AML-193 (cell line): ENCODE measurements at places on chromosomes 2 and 18.

DNA sequence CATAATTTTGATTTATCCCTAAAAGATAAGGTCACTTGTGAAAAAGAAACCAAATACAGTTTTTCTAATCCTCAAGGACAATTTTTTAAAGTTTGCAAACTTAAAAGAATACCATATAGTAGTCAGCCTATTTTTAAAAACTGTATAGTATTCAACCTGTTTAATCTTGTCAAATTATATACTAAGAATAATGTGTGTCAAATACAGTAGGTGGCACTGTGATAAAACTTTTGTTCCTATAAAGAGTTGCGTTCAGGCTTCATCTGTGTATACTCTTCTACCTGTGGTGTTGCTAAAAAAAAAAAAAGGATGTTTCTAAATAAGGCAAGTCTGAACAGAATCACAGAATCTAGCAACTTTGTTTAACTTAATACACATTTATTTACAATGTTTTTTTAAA, 68.6 kb downstream of the CCDC138 start:
- DNase-seq = peak; percentile 4

- no peak for DNase-seq
These were observed 1389.7 kb downstream of the DSC3 start for GRCh38 chr18:29652797-29653196.

- DNase-seq = no peak
These were observed 1992.5 kb upstream of the PIK3C3 start for GRCh38 chr18:39962546-39962945.

DNA sequence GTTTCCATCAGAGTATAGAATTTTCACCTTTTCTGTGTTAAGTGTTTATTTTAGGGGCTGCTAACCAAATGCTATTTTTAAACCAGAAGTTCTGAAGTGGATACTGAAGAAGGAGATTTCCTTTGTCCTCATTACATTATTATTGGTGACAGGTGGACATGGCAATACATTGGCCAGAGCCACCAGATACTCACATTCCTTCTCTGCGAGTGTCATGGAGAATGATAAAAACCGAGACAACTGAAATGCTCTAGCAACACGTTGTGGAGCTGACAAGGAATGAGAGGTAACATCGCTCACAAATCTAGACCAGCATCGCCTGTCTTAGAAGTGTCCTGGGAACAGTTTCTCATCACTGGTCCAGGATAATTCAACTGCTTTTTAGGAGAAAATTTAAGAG, 241.2 kb downstream of the IRS1 start:
- DNase-seq = no peak

- DNase-seq = no peak
These were observed 3.1 kb upstream of the DSC3 start for GRCh38 chr18:31045599-31045998.

GRCh38 chr2:67651565-67651964, 254.4 kb downstream of the ETAA1 start:
- no peak for DNase-seq

DNA sequence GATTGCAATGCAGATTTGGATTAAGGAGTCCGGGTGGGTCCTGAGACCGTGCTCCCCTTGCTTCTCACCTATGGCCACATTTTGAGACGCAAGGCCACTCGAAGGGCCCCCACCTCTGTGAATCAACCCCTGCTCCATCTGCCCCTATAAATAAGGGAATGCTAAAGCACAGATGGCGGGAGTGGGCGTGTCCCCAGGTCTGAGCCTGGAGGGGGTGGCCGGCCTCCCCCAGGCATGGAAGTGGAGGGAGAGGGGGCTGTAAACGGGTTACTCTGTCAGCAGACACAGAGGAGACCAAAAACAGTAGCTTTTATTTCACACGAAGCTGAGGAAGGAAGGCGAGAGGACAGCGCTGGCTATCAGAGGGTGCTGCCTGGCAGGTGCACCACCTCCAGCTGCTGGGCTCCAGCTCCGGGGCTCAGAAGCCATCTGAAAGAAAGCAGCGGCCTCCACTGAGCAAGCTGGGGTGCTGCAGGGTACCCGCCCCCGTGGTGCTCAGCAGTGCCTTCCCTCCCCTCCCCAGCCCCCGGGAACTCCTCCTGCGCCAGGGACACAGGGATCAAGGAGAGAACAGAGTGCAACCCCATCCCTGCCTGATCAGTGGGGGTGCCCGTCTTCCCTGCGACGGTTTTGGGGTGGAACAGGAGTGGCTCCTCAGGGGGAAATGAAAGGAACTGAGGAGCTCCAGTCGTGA, 56.7 kb upstream of the RAB6C start:
- no peak for DNase-seq

- peak; percentile 16 for DNase-seq
These were observed 311.4 kb downstream of the LRRTM1 start for GRCh38 chr2:79993144-79993543.

- DNase-seq = no peak
These were observed 59.7 kb upstream of the MEX3C start for GRCh38 chr18:51257150-51257549.

DNA sequence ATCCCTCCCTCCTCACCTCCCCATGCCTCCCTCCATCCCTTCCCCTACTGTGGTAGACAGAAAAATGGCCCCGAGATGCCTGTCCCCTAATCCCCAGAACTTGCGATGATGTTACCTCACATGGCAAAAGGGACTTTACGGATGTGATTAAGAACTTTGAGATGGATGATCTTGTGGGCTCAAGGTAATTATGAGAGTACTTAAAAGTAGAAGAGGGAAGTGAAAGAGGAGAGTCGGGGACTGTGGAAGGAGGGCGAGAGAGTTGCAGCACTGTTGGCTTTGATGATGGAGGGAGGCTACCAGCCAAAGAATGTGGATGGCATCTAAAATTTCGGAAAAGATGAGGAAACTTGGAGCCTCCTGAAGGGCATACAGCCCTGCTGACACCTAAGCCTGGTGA, 66.5 kb downstream of the AGAP1 start:
- no peak for DNase-seq

DNA sequence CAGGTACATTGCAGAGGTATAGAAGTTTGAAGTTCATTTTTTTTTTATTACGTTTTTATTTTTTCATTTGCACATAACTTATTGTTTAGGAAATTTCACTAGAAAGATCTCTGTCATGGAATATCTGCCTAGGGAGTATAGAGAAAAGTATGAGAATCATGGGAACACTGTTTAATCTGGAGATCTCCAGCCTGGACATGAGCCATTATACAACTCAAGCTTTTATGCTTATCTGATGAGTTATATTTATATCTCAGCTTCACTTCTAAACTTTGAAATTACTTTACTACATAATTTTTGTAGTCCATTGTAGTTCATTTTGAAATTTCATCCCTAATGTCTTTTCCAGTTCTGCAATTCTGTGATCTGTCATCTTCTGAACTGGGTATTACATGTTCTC, 515.6 kb downstream of the ERBB4 start:
- DNase-seq = no peak

DNA sequence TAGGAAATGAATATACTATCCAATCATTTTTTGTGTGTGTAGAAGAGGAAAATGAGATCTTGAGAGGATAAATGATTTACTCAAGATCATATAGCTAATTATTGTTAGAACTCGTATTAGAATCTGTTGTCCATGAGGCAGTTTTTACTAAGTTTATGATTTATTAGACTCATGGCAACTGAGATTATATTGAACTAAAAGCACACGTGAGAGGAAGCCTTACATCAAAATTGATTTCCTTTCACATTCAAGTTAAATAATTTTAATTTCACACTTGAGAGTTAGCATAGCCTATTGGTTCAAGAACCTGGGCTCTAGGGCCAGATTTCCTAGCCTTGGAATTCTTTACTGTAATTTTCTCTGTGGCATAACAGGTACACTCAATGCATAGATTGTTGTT, 552.3 kb downstream of the ERBB4 start:
- DNase-seq = no peak

GRCh38 chr2:16568998-16569784, 96.4 kb downstream of the CYRIA start:
- DNase-seq = no peak

DNA sequence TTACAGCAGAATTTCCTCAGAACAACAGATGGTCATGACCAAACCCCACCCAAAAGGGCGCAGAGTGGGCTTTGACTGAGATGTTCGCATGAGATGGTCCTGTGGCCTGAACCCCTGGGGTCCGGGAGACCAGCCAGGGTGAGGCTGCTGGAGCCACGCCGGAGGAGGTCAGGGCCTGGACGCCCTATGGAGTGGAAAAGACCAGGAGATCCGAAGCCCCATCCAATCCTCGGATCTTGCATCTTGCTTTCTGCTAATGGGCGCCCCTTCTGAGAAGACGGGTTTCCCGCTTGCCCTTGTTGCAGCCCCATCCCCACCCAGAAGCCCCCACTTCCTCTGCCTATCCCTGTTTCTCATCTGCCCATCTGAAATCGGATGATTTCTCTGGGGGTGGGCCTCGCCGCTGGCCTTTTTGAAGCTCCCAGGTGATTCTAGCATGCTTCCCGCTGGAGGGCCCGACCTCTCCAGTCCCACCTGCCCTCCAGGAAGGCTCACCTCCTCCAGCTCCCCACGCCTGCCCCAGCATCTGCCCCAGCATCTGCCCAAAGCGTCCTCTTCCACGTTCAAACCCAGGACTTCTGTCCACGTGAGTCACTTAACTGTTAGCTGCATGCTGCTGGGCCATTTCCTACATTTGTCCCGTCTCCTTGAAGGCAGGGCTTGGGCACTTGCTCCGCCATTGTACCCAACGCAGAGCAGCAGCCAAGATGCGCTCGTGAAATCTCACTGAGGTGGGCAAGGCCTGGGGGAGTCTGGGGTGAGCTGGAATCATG, 4.3 kb upstream of the CNDP1 start:
- DNase-seq = no peak

GRCh38 chr2:232884549-232885263, 14.6 kb downstream of the SNORC start:
- DNase-seq = no peak

- no peak for DNase-seq
These were observed 1.4 kb downstream of the LAMA1 start for GRCh38 chr18:7116001-7116730.

DNA sequence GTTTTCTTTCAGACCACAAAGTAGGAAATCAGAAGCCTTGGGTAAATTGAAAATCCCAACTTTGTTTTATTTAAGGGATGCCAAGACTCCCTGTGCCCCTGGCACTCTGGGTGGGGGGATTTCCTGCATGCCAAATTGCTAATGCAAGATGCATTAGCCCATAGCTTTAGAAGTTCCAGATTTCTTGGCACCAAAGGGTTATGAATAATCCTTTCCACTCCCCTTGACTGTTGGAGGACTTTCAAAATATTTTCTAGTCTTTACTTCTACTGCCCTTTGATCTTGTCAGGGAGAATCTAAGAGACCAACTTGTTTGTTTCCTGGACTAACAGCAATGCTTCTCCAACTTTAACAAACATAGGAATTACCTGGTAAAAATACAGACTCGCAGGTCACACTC, 81.8 kb upstream of the TGIF1 start:
- DNase-seq = no peak

- DNase-seq = no peak
These were observed 2.9 kb downstream of the CHRND start for GRCh38 chr2:232528746-232529460.

- no peak for DNase-seq
These were observed 6.8 kb downstream of the PPP1CB start for GRCh38 chr2:28758459-28758858.

GRCh38 chr2:43104106-43104505, 122.3 kb downstream of the ZFP36L2 start:
- DNase-seq = no peak

DNA sequence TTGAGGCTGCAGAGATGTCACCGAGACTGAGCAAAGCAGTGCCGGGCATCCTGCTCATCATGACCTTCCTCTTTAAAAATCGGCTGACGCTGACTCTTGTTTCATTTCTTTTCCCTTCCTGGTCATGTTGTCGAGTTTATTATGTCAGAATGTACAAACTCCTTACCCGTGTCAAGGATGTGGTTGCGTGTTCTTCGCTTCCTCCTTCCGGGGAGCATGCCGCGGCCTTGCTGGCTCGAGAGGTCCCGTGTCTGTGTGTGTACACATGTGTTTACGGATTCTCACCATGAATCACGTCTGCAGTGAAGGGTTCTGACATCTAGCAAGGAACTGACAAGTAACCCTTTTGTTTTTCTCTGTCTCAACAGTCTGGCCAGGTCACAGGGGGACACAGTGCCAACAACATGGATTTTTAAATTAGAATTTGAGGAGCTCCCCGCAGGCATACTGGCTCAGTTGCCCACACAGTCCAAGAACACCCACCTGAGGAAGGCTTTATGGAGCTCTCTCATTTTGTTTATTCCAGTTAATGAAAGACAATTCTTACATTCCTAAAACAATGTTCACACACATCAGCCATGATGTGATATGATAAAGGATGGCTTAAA, 60.2 kb downstream of the MYT1L start:
- DNase-seq = no peak

DNA sequence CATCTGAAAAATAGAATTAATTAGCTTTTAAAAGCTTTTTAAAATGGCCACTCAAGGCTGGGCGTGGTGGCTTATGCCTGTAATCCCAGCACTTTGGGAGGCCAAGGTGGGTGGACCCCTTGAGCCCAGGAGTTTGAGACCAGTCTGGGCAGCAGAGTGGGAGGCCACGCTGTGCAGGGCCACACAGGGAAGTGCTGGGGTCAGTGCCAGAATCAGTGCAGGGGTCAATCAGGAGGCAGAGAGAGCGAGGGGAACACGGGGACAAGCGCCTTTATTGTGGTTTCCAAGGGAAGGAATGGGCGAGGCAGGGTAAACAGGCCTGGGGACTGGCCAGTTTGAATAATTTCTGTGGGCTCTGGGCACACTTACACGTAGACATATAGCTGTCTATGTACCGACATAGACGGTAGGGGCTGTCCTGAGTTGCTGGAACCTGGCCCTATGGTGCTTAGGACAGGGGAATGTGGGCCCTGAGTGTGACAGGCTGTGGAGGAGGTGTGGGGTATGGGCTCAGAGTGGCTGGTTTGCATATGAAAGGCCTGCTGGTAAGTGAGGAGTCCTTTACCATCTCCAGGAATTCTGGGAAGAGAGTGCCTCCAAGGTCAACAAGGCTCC, 42.9 kb downstream of the DYSF start:
- DNase-seq = no peak

DNA sequence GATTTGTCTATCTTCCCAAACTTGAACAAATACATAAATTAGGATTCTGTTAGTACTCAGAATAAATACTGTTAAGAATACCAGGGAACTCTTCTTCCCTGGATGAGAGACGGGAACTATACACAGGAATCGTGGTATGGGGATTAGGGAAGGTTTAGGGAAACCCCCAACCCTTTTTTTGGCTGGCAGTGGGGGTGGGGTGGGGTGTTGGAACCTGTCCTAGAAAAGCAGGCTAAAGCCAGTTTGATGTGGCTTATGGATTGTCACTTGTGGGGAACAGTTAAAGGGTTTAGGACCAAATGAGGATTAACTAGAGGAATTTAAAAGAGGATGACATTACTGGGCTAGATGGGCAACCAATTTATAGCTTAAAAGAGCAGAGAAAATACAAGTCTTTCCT, 1.8 kb downstream of the SLC4A10 start:
- DNase-seq = no peak

DNA sequence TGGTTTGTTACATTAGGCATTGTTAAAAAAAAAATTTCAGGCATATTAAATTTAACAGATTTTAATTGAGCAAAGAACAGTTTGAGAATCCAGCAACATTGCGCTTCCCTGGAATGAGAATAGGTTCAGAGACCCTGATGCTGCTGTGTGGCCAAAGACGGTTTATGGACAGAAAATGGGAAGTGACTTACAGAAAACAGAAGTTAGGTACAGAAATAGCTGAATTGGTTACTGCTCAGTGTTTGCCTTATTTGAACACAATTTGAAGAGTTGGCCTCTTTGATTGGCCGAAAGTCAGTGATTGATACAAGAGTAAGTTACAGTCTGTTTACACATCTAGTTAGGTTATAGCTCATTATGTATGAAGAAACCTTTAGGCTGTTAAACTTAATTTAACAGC, 6.0 kb upstream of the NEDD4L start:
- peak; percentile 14 for DNase-seq
